Heart right ventricle (tissue), 16 donors: ENCODE measurements at places on chromosomes 12 and 14. TPM values are rescaled to one million over a fixed set of nuclear protein-coding genes. Genes with fewer than 3 reads are reported as not detected.

- no peak for DNase-seq
Observed at GRCh38 chr12:6301721-6302120, 8.8 kb upstream of the PLEKHG6 start.

DNA sequence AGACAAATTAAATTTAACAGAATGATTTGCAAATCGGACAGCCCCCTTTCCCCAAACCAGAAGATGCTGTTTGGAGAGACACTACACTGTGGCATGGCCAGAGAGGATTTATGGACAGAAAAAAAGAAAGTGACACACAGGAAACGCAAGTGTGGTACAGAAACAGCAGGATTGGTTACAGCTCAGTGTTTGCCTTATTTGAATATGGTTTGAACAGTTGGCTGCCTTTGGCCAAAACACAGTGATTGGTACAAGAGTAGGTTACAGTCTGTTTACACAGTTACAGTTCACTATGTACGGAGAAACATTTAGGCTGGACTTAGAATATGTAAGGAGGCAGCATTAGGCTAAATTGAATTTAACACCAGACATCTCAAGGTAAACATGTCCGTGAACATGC lies 335.3 kb downstream of the NPAS3 start:
- DNase-seq, result no peak

DNA sequence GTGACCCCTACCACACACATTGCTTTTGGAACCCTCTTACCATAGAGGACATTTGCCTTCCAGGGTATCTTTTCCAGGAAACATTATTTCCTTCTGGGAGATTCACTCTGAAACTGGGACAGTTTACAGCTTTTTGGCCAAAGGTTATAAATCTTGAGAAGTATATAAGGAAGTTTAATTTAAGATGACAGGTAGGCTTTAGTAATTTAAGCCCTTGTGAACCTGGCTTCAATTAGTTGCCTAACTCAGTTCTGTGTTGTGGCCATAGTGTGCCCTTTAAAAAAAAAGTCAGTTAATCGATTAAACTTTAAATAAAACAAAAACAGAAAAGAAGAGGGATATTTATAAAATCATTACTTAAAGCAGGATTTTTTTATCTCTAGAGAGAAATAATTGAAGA lies 142.9 kb downstream of the NAV3 start:
- DNase-seq, result no peak

CD163 gene
- 5.1 TPM for total RNA-seq

DNA sequence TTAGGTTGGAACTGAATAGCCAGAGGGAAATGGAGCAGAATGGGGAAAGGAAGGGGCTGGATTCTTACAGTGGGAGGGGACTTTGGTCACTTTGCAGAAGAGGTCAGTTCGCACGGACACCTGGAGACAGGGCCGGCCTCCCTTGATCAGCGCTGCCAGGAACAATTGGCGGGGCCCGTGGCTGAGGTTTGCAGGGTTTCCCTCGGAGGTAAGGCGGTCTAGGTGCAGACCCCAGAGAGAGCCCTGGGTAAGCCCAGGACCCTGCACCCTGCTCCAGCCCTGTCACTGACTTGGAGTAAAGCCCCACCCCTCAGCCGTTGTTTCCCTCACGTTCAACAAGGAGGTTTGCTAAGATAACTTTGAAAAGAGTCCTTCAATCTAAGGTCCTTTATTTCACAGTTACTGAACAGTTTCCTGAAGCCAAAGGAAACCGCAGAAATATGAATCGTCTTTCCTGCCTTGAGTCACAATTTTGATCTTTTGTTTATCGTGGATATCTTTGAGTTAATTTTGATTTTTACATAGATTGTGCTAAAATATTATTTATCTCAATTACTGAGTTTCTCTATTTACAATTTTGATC lies 231.4 kb upstream of the RTL1 start:
- no peak for DNase-seq

DNA sequence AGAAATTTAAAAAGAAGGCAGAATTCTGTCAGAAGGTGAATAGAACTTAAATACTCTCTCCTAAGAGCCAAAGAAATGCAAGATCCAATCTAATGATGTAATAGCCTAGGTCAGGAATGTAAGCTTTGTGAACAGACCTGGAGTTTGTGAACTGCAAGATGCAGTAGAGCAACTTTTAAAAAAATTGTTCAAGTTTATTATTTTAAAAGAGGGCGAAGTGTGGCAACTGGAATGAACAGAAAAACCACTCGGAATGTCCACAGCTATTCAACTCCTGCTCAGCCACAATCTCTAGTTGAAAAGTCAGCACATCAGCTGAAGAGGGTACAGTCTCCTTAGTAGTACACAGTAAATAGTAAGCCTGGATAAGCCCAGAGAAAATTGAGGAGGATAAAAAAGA lies 228.8 kb downstream of the PPFIA2 start:
- no peak for DNase-seq

DNA sequence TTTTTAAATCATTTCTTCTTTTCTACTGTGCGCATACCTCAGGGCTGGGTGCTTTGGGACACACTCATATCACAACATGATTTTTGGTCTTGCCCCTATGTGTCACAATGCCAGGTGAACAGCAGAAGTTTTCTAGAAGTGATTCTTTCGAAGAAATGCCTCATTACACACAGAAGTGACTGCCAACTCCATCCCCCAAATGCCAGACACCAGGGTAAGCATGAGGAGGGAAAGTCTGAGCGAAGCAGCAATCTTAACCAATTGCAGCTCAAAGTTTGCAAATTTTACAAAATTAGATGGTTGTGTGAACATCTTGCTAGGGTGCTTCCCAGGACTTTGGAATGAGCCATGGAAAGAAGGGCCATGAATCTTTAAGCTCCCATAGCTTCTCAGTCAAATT lies 87.3 kb upstream of the PLEKHA5 start:
- no peak for DNase-seq

DNA sequence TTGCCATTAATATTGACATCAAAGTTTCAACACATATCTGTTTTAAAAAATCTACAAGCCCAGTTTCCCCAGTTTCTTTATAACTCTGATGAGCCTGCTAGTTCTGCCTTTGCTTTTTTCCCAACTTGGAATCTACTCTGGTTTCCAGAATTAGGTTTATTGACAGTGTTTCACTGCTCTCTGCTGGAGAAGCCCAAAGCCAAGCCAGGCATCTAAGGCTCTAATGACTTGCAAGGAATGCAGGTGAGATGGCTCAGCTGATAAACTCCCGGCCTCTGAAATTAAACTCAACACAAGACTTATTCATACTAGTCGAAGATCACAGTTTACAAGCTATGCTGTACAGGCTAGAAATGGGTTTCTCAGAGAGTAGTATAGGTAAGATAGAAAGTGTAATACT lies 54.3 kb downstream of the HMGA2 start:
- no peak for DNase-seq

DNA sequence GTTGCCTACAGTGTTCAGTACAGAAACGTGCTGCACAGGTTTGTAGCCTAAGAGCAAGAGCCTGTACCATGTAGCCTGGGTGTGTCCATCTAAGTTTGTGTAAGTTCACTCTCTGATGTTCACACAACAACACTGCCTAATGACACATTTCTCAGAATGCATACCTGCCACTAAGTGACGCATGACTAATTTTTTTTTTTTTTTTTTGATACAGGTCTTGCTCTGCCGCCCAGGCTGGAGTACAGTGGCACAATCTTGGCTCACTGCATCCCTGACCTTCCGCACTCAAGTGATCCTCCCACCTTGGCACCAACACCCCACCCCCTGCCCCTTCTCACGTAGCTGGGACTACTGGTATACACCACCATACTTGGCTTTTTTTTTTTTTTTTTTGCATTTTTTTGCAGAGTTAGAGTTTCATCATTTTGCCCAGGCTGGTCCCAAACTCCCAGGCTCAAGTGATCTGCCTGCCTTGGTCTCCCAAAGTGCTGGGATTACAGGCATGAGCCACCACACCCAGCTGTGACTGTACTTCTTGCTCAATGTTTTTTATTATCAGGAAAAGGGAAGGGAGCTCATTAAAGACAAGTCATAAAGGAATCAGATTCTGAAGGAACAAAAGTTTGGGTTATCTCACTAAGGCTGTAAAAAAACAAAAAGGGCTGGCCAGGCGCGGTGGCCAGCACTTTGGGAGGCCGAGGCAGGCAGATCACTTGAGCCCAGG lies 10.0 kb upstream of the CDC42BPB start:
- DNase-seq, result no peak

DNA sequence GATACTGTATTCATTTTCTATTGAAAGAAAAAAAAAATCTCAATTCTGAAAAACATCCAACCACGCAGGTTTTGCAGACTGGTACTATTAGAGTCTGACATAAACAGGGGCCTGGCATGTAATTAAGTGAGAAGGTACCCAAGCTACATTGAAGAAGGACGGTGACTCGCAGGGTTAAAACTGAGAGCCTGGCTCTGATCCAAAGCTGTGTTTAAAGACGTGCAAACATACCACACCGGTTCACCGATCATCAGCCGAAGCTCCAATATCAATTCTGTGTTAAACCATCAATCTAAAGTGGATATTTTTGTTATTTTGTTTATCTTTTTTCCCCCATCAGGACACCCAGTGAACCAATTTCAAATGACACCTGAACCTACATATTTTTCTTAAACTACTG lies 108.1 kb upstream of the DIO3 start:
- DNase-seq, result no peak

RASSF8 gene
- 32.2 TPM for total RNA-seq

DNA sequence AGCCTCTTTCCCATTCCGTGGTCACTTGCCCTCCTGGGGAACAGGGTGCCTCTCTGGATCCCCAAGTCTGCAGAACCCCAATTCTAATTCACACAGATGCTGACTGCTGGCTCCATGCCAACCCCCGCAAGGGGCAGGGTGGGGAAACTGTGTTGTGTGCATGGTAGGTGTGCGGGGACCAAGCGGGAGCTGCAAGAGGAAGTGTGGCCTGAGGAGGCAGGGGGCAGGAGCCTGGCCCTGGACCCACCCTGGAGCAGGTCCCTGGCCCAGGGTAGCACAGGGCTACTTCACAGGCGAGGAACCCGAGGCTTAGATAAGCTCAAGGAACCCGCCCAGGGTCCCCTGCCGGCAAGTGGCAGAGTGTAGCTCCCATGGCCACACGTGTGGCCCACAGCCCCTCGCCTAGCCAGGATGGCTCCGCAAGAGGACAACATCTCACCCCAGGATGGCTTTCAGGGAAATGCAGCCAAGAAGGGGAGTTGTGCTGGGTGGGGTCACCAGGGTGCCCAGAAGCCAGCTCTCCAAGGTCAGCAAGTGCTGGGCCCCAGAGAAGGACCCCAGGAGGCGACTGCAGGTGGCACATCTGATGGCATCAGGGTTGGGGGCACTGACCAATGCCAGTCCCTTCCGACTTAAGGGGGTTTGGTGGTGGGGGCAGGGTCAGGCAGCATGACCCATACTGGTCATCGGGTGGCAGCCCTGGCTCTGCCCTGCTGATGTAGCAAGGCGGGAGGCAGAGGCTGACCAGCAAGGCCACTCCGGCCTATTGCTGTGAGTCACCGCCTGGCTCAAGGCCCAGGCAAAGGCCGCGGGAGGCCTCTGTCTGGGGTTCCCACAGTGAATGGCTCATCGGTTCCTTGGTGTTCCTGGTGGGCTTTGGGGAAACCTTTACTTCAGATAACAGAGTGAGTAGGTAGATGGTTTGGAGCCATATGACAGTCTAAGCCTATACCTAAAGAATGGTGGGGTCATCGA lies 37.3 kb upstream of the EML1 start:
- peak; percentile 85 for DNase-seq

LAG3 gene
- total RNA-seq, result not detected

GRCh38 chr14:96168581-96168980 lies 36.1 kb upstream of the BDKRB2 start:
- DNase-seq, result no peak

- DNase-seq, result no peak
Observed at GRCh38 chr14:60317609-60318008, 68.6 kb downstream of the PPM1A start.

DNA sequence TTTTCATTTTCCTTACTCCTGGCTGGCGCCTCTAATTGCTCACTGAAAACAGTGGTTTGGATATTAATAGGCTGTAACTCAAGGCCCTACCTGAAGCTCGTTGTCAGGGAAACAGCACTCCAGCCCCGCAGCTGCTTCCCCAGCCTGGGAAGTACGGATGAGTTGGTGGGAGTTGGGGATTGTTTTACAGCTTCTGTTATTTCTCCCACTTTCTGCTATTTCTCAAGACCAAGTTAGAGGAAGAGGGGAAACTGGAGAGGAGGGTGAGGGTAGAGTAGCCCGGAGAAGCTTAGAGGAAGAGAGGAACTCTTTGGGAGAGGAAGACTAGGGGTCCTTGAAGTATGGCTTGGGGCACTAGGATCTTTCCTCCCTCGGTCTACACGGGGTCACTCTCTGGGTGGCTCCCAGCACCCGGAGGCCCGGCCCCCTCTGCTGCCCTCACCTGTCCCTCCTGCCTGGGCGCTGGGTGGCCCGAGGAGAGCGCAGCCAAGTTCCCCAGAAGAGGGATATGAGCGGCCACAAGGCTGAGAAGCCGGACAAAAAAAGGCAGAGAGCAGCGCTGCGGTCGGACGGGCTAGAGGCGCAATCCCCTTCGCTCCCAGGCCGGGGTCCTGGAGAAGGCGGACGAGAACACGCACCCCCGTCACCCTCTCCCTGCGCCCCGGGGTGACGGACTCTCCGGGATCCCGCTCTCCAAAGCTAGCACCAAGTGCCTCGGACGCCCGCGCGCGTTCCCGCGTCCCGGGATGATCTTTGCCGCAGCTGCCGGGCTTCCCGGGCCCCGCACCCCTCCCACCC lies 671 bp downstream of the SPTB start:
- DNase-seq, result peak; percentile 13

DLGAP5 gene
- 0.49 TPM for total RNA-seq

PRB2 gene
- total RNA-seq, result not detected

CMA1 gene
- 0.49 TPM for total RNA-seq

GRCh38 chr12:40444174-40444573 lies 219.4 kb downstream of the LRRK2 start:
- DNase-seq, result no peak

GRCh38 chr12:13075118-13075480 lies 28.4 kb downstream of the GSG1 start:
- no peak for DNase-seq

DNA sequence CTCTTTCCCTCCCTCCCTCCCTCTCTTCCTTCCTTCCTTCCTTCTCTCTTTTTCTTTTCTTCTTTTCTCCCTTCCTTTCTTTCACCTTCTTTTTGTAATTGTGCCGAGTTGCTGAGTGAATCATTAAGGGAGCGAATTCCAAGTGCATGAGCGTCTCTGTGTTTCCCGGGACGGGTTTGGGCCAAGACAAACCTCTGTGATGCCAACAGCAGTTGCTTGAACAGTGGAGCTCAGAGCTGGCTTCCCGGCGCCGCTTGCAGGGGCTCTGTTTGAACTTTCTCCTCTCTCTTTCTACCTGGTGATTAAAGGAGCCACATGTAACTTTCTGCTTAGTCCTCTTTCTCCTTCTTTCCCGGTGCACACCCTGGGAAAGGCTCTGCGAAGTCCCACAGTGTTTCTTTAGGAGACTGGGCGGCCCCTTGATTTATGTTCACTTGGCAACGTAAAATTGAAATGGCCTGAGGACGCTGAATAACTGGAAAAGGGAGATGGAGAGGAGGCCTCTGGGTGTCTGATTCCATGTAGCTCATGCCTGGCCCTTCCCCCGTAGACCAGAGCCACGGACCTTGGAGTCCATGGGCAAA lies 33.7 kb upstream of the MAP1LC3B2 start:
- DNase-seq, result peak; percentile 55
